Karpas-422 (cell line): ENCODE measurements at places on chromosomes 3 and 15.

- DNase-seq: no peak
These were observed 160.9 kb upstream of the STAC start for GRCh38 chr3:36219398-36219797.

- no peak for DNase-seq
These were observed 385.3 kb downstream of the TBC1D5 start for GRCh38 chr3:17357035-17357710.

DNA sequence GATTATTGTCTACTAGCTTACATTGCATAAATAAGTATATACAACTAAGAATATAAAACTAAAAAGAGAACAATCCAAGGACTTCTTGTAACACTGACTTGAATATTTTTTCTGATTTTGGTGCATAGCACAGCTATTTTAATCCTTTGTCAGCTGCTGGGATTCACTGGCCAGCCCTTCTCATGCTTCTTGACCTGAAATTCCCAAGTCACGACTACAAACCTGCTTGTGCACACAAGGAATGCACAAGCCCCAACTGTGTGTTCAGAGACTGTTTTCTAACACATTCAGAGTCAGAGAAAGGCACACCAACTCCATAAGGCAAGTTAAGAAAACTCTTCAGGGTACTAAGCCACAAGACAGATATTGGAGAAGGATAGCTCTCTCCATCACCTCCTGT is 80.9 kb downstream of the TNIK start:
- no peak for DNase-seq

DNA sequence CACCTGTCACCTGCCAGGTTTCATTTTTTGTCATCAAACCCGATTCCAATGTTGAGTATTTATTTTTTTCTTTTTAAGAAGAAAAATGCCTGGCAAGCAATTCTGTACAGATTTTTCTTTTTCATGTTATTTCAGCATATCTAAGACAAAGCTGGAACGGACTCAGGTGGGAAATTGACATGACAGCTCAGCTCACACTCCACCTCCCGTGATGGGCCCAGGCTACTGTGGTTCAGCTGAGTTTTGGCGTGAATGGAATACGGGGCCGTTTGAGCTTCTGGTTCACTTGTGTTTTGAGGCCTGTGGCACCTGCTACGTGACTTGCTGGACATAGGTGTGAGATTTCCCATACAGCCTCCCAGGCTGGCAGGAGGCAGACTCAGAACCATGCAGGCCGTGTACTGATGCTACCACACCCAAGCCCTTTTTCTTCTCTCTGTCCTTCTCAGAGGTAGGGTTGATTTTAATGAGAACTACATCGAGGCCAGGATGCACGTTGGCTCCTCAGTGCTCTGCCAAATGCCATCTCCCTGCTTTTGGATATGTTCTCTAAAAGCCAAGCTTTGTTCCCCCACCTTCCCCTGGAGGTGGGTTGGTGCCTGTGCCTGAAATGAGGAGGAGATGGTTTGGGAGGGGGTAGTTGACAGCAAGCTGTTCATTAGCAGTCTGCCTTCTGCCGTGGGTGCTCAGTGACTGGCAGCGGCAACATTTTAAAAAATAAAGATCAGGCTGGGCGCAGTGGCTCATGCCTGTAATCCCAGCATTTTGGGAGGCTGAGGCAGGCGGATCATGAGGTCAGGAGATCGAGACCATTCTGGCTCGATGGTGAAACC is 48.7 kb downstream of the TRAK1 start:
- DNase-seq: no peak

DNA sequence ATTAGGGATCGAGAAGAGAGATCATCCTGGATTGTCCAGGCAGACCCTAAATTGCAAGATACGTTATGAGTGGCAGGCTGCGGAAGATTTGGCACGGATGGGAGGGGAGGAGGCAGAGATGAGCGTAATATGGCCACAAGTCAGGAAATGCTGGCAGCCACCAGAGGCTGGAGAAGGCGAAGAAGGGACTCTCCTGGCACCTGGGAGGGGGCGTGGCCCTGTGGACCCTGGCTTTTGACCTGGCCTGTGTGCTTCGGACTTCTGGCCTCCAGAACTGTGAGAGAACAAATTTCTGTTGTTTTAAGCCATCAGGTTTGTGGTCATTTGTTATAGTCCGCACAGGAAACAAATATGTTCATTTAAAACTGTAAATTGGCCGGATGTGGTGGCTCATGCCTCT is 31.9 kb upstream of the IGF1R start:
- no peak for DNase-seq
